ENCODE measurements at places on chromosomes 6 and 20.

DNA sequence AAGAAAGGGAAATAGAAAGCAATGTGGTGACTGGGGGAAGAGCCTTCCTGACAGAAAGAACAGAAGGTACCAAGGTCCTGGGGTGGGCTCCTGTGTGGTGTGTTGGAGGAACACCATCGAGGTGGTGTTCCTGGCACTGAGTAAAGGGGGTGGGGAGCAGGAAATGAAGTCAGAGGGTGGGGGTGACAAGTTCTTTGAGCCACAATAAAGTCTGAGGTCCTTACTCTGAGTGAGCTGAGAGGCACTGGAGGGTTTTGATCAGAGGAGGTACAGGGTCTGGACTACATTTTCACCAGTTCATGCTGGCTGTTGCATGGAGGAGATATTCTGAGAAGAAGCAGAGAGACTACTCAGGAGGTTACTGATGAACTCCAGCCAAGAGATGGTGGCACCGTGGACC, 198.2 kb downstream of the GMPR start:
- no peak for DNase-seq

DNA sequence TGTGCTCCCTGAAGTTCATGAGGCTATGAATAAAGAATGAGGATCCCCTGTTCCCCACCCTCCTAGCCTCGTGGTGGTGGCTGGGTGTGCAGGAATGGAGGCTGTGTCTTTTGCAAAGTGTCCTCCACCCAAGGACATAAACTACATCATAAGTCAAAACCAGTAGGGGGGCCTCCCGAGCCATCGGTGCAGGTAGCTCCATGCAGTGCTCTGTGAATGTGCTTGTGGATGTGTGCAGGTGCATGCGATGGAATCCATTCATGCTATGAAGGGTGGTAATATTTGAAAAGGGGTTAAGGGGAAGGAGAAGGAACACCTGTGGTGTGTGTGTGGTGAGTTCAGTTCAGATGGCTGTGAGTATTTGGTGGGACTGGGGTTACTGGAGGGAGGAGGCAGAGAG, 197.3 kb downstream of the NRN1 start:
- DNase-seq: no peak

- DNase-seq: no peak
These were observed 59.4 kb upstream of the GNRH2 start for GRCh38 chr20:2984028-2984501.

- no peak for DNase-seq
These were observed 231.2 kb upstream of the PLN start for GRCh38 chr6:118316796-118317384.

GRCh38 chr6:153781306-153781705, 257.7 kb upstream of the OPRM1 start:
- DNase-seq: no peak

DNA sequence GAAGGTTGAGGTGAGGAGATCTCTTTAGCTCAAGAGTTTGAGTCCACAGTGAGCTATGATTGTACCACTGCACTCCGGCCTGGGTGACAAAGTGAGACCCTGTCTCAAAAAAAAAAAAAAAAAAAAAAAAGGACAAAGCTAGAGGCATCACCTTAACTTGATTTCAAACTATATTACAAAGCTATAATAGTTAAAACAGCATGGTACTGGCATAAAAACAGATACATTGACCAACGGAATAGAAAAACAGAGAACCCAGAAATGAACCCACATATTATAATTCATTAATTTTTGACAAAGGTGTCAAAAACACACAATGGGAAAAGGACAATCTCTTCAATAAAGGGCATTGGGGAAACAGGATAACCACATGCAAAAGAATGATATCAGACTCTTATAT, 50.8 kb upstream of the MBOAT1 start:
- DNase-seq: no peak

GRCh38 chr6:140966676-140967075, 1166.0 kb upstream of the GJE1 start:
- DNase-seq: no peak

DNA sequence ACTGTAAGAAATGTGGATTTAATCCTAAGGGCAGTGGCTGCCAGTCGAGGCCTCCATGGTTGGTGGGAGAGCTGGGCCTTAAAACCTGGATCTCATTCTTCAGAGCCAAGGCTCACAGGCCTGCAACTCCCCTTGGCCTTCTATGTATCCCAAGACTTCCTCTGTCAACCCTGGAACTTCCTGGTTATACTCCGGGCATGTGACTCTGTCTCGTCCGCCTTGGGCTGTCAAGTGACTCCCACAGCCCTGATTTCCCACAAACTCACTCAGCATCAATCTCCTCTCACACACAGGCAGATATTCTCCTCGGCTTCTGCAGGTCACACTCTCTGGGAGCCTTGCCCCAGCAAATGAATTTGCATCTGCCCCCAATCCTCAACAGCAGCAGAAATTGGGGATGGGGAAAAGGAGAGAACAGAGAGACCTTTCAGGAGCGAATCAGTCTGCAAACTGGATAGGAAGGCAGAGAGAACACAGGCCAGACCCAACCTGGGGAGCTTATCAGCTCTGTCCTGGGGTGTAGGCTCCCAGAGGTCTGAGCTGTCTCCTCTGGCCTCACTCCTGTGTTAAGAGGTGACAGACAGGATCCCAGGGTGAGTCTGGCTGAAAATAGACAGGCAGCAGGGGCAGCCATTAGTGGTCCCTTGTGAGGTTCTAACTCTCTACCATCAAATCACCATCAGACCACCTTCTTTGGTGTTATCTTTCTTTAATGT, 30.4 kb upstream of the PREX1 start:
- no peak for DNase-seq

- DNase-seq: no peak
These were observed 28.3 kb upstream of the OCSTAMP start for GRCh38 chr20:46578745-46579144.

- no peak for DNase-seq
These were observed 87.0 kb downstream of the CDH22 start for GRCh38 chr20:46221256-46221833.

DNA sequence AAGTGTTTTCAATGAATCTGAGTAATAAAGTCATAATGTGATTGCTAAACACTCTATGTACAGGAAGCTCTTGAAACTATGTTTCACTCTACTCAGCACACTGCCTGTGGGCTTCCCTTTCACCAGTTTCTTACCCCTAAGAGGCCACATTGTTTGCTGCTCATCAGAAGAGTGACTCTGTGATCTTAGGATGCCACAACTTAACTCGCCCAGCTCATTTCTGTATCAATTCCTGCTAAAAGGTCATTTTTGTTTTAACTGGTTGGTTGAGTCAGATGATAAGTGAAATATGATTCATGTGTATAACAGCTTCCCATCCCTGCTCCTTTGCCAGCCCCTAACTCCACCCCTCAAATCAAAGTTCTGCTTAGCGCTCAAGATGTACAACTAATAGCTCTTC, 9.8 kb upstream of the NDUFAF4 start:
- no peak for DNase-seq

DNA sequence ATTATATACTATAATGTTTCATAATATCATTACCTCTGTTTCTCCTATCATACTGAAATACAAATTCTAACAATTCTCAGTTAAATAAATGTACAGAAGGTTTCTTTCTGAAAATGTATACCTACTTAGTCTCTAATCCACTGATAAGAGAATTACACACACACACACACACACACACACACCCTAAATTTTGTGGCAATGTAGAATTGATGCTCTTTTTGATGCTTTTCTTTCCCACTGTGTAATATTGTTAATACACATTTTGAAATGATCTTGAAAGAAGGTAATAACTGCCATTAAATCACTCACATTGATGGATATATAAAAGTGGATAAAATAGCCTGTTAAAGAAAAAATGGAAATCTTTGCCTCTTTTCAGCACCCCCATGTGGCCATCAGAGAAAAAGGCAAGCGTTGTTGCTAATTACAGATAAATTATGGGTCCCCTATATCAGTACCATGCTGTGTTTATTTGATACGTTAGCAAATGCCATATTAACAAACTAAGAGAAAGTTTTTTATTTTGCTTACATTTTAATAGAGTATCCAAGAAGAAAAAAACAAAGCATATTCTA, 76.6 kb upstream of the VGLL2 start:
- DNase-seq: no peak

- DNase-seq: no peak
These were observed 12.8 kb downstream of the PI16 start for GRCh38 chr6:36967301-36967700.

DNA sequence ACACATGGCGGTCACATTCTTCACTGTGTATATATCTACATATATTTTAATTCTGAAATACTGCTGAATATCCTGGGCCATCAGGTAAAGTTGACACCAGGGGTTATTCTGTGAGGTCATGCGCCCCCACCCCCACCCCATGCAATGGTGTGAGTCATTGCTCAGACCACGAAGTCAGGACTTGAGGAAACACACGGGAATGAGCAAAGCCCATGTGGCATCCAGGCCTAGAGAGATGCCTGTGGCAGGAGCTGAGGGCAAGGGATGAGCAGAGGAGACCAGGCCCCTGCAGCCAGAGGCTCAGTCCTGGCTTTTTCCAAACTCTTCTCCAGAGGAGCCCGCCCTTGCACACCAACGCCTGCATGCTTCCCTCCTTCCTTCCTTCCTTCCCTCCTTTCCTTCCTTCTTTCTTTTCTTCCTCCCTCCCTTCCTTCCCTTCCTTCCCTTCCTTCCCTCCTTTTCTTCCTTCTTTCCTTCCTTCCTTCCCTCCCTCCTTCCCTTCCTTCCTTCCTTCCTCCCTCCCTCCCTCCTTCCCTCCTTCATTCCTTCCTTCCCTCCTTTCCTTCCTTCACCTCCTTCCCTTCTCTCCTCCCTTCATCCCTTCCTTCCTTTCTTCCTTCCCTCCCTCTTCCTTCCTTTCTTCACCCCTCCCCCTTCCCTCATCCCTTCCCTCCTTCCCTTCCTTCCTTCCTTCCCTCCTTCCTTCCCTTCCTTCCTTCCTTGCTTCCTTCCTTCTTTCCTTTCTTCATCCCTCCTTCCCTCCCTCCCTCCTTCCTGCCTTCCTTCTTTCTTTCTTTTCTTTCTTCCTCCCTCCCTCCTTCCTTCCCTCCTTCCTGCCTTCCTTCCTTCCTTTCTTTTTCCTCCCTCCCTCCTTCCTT, 72.0 kb upstream of the INSM1 start:
- no peak for DNase-seq

- no peak for DNase-seq
These were observed 135.2 kb upstream of the TCF21 start for GRCh38 chr6:133753756-133754155.

DNA sequence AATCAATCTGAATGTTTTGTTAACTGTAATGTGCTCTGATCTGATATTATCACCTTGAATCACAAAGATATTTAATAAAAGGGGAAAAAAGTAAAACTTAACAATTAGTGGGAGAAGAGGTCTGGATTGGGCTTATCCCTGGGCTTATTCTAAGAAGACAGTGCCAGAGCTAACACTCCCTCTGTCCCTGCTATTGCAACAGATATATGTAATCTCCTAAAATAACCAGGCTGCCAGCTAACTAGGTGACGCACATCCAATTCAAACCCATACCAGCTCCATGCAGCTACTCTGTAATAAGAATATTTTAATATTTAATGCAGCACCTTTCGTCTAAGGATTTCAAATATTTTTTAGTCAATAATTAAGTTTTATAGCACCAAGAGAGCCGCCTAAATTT, 330.1 kb upstream of the MARCKS start:
- DNase-seq: no peak

- DNase-seq: no peak
These were observed 1.1 kb downstream of the DEF6 start for GRCh38 chr6:35298625-35299140.

DNA sequence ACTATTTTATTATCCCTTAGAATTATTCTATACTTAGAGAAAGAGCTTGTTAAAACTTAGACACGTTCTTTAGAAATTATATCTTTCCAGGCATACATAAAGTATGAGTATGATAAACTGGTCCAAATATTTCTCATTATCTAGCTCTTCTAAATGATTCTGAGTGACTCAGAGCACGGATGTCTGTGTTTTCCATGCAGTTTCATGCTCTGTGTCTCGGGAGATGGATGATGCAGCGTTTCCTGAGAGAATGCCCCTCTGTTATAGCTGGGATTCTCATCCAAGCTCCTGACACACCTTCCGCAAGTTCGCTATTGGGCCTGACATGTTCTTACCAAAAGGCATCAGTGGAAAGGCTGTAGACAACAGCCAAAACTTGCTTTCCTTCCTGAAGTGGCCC, 19.3 kb downstream of the SIRT5 start:
- no peak for DNase-seq

GRCh38 chr20:35506179-35506578, 23.3 kb downstream of the C20orf173 start:
- no peak for DNase-seq

DNA sequence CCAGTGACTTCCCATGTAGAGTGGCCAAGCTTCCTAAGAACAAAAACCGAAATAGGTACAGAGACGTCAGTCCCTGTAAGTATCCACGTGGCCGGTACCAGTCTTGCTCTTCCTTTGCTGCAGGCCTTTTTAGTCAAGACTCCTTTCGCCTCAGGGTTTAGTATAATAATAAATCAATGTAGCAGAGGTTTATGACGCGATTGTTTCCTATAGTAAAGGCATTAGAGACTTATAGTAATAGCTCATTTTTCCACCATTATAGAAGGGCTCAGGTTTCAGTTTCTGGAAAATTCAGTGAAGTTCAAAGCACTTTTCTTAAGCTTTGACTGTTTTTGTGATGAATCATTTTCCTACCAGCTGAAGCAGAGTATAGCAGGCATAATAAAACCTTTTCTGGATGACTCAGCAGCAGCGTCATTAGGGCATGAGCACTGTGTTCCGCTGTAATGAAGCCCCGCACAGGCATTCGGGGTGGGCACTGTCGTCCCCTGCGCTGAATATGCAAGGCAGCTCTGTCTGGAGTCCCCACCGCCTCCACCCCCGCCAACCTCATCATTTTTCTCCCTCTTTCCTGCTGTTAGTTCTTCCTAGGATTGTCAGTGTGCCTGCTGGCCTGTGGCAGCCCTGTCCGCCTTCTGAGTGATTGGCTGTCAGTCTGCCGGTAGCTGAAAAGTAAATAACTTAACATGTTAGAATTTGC, 51.3 kb downstream of the PTPN1 start:
- no peak for DNase-seq
